CD4-positive, alpha-beta memory T cell (primary cell): ENCODE measurements at places on chromosomes 7 and 10. TPM values are rescaled to one million over a fixed set of nuclear protein-coding genes. Genes with fewer than 3 reads are reported as not detected.

Gene PAOX
- total RNA-seq: 9.5 TPM

Gene PEX1
- 38.0 TPM for total RNA-seq

Gene NEBL
- total RNA-seq: not detected

Gene TRIL
- not detected for total RNA-seq

Gene FANK1
- 0.99 TPM for total RNA-seq

Gene HYAL4
- not detected for total RNA-seq

Gene RBM20
- total RNA-seq: not detected

Gene ECHDC3
- 0.49 TPM for total RNA-seq

Gene SPAG6
- total RNA-seq: not detected

Gene COMMD3
- total RNA-seq: 67.9 TPM

DNA sequence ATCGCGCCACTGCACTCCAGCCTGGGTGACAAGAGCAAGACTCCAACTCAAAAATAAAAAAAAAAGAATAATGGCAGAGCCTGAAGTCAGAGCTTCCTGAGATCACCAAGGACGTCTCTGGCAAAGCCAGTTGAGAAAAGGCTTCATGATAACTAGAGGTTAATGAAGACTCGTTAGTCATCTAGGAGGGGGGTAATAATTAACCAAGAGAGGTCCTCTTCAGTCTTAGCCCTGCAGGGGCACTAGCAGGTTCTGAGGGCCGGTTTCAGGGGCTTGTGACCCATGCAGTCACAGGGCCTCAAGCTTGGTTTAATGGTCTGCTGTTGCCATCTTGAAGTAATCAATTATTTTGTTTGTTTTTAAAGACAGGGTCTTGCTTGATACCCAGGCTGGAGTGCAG, 28.6 kb upstream of the PROSER2 start:
- H3K27me3 ChIP-seq: no peaks in the 10 kb centered on the region
- H3K4me1 ChIP-seq: no peaks in the 10 kb centered on the region
- DNase-seq: no peak

DNA sequence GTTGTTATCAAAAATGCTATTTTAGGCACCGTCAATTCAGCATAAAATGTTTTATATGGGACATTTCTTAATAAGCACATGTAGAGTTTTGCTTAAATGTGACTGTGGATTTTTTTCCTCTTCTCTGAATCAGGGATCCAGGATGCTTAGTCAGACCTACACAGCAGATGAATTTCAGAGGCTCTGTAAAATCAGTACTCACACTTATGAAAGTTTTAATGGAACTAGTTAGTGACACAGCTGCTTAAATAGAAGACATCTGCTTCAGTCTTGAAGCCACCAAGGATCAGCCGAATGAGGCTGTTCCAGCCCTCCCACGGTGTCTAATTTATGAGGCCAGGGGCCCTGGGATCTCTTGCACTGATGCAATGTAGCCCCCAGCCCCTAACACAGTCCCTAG, 136.0 kb downstream of the MYOF start:
- no peaks in the 10 kb centered on the region for H3K4me1 ChIP-seq
- no peak for DNase-seq
- H3K36me3 ChIP-seq: no peaks in the 10 kb centered on the region

DNA sequence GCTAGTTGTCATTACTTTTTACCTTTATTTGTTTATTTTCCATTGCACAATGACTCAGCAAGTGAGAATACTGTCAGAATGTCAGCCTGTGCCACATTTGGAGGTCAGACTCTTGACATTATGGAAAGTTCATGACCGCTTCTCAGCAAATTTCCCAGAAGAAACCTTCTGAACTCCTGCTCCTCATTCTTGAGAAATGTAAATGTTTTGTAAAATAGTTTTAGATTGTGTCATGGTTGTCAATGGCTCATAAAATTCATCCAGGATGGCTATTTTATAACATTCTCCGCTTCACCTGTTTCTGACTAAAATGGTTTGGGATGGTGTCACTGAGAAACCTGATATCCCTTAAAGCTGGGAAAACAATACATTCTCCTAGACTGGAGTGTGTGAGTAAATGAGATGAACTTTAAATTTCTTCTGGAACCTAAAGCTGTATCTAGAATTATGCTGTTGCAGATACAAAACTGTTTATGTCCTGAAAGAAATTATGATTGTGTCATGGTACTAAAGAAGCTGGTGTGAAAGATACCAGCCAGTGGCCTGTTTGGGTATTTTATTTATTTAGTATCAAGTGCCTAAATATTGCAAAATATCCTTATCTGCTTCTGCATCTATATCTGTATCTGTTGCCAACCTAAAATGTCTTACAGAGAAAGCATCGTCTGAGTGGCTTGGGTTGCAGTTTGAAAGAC, 671.7 kb downstream of the GATA3 start:
- no peak overlapping the region for H3K4me3 ChIP-seq
- no peak overlapping the region for H3K27ac ChIP-seq
- no peaks in the 10 kb centered on the region for H3K27me3 ChIP-seq

DNA sequence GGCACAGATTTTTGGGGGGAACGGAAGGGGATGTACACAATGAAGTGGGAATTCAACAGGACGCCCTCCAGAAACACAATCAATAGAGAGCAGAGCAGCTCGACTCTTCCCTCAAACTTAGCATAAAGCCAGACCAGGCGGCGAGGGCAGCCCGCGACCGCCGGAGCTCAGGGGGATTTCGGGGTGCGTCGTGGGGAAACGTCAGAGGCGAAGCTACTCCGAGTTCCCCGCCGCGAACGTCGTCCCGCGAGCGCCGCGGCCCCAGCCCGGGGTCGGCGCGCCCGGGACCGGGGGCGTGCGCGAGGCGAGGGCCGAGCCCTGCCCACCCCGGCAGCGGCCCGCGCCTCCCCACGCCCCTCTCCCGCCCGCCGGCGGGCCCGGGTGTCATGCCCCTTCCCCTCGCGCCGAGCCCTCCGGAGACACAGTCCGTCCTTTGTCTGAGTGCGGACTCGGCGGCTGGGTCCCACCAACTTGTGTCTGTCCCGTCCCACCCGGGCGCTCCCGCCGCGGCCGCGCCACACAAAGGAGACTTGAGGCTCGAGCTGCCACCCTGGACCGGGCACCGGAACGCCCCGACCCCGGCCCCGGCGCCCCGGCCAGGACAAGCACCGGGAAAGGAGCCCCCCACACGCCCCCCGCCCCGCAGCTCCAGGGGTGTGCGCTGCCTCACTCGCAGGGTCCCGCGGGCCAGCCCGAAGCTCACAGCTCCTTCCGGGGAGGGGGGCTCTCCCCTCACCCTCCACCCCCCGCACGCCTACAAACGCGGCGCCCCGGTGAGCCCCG, 634 bp downstream of the EZH2 start:
- peak overlapping the region; percentile 42 for H3K4me3 ChIP-seq
- H3K4me1 ChIP-seq: peaks cover 31% of the 10 kb centered on the region
- H3K27ac ChIP-seq: peak overlapping the region; percentile 79
- no peaks in the 10 kb centered on the region for H3K27me3 ChIP-seq

DNA sequence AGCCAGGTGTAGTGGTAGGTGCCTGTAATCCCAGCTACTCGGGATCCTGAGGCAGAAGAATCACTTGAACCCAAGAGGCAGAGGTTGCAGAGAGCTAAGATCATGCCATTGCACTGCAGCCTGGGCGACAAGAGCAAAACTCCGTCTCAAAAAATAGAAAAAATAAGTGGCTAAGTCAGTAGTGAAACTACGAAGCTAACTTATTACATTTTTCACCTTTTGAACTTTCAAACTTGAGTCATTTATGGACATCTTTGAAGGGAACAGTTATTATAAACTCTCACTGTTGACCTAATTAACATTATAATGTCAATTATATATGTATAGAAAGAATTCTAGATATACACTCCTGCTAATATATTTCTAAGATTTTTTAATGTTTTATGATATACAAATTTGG, 541.5 kb upstream of the C7orf33 start:
- H3K36me3 ChIP-seq: no peaks in the 10 kb centered on the region
- no peak for DNase-seq
- no peaks in the 10 kb centered on the region for H3K27me3 ChIP-seq
- H3K27ac ChIP-seq: no peak overlapping the region

- no peaks in the 10 kb centered on the region for H3K27me3 ChIP-seq
- H3K4me3 ChIP-seq: no peak overlapping the region
- no peak for DNase-seq
- no peaks in the 10 kb centered on the region for H3K4me1 ChIP-seq
- no peaks in the 10 kb centered on the region for H3K36me3 ChIP-seq
Observed at GRCh38 chr7:37142958-37143357, 305.7 kb downstream of the ELMO1 start.

DNA sequence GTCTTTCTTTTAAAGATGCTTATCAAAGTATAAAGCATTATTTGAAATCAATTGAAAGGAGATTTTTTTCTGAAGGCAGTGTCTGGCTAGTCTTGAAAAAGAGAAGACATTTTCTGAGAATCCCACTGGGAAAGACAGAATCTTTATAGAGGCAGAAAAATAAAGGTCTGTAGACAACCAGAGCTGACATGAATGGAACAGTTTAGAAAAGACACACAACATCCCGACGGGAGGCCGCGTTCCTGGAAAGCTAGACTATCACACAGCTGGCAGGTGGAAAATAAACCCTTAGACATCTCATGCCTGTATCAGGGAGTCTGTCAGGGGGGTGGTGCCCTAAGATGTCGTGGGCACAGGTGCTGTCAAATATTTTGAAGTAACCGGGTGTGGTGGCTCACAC, 48.0 kb upstream of the KLF6 start:
- H3K4me3 ChIP-seq: no peak overlapping the region
- H3K36me3 ChIP-seq: no peaks in the 10 kb centered on the region
- no peaks in the 10 kb centered on the region for H3K27me3 ChIP-seq
- no peak for DNase-seq
- H3K4me1 ChIP-seq: peaks cover 35% of the 10 kb centered on the region

- peaks cover 54% of the 10 kb centered on the region for H3K36me3 ChIP-seq
- peak; percentile 12 for DNase-seq
- H3K27me3 ChIP-seq: no peaks in the 10 kb centered on the region
Observed at GRCh38 chr10:6114805-6115341, 26.0 kb downstream of the RBM17 start.

DNA sequence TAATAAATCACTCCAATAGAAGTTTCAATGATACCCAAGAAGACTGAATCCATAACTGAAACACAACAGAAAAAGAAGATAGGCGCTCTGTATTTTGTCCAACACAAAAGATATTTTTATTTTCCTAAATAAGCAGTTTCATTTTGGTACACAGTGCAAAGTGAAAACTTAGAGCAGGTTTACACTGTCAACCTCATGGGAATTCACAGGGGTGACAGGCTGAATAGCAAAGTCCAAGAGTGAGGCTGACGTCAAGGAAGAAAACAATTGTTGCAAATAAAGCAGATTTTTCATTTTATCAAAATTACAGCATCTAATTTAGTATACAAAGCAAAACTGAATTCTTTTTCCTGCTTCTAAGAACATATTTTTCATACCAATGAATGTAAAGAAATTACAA, 28.6 kb downstream of the NAMPT start:
- H3K36me3 ChIP-seq: peaks cover 21% of the 10 kb centered on the region
- no peaks in the 10 kb centered on the region for H3K27me3 ChIP-seq
- no peak overlapping the region for H3K27ac ChIP-seq
- no peak for DNase-seq
- H3K4me3 ChIP-seq: no peak overlapping the region

- no peaks in the 10 kb centered on the region for H3K36me3 ChIP-seq
- DNase-seq: no peak
- H3K4me1 ChIP-seq: peaks cover 39% of the 10 kb centered on the region
- H3K27ac ChIP-seq: no peak overlapping the region
- no peak overlapping the region for H3K4me3 ChIP-seq
- no peaks in the 10 kb centered on the region for H3K27me3 ChIP-seq
Observed at GRCh38 chr7:128935342-128935730, 2.4 kb upstream of the IRF5 start.

DNA sequence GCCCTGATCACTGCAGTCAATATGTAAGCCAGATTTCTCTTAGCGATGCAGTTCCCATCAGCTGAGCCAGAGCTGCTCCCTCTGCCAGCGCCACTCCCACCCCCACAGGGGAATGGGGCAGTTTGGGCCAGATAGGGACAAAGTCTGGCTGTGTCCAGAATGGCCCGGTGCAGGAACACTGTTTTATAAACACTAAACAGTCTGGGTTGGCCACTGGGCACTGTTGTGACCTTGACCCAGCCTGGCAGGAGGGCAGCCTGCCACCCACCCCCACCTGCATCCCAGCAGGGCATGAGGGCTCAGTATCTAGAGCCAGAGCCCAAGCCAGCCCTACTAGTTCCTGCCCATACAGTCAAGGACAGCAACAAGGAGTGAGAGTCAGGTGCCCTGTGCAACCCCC, 1.3 kb downstream of the OGDHL start:
- no peaks in the 10 kb centered on the region for H3K4me1 ChIP-seq
- no peaks in the 10 kb centered on the region for H3K27me3 ChIP-seq
- H3K27ac ChIP-seq: no peak overlapping the region
- no peak for DNase-seq
- H3K36me3 ChIP-seq: no peaks in the 10 kb centered on the region

DNA sequence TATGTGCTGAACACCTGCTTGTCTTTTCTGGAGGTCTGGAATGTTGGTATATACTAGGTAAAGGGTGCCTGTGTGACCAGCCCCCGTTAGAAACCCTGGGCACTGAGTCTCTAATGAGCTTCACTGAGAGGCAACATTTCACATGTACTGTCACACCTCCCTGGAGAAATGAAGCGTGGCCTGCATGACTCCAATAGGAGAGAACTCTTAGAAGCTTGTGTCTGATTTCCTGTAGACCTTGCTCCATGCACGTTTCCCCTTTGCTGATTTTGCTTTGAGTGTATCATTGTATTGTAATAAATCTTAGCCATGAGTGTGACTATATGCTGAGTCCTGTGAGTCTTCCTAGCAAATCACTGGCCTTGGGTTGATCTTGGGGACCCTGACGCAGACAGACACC, 82.8 kb downstream of the PPP1R3C start:
- no peak for DNase-seq
- no peaks in the 10 kb centered on the region for H3K4me1 ChIP-seq
- no peak overlapping the region for H3K27ac ChIP-seq
- H3K36me3 ChIP-seq: no peaks in the 10 kb centered on the region
- H3K4me3 ChIP-seq: no peak overlapping the region

- no peaks in the 10 kb centered on the region for H3K27me3 ChIP-seq
- H3K4me3 ChIP-seq: no peak within 1 kb of the TSS
- no peak for DNase-seq
- no peaks in the 10 kb centered on the region for H3K4me1 ChIP-seq
- no peaks in the 10 kb centered on the region for H3K36me3 ChIP-seq
Observed at GRCh38 chr7:137343281-137343841, at the start of gene PTN. TSS of gene PTN (minus strand) at chr7:137343733. CDS start at chr7:137254973, 88,760 bp downstream.

- H3K36me3 ChIP-seq: no peaks in the 10 kb centered on the region
- no peak overlapping the region for H3K27ac ChIP-seq
- no peak for DNase-seq
- H3K27me3 ChIP-seq: no peaks in the 10 kb centered on the region
Observed at GRCh38 chr7:18241543-18242231, 214.0 kb upstream of the PRPS1L1 start.

DNA sequence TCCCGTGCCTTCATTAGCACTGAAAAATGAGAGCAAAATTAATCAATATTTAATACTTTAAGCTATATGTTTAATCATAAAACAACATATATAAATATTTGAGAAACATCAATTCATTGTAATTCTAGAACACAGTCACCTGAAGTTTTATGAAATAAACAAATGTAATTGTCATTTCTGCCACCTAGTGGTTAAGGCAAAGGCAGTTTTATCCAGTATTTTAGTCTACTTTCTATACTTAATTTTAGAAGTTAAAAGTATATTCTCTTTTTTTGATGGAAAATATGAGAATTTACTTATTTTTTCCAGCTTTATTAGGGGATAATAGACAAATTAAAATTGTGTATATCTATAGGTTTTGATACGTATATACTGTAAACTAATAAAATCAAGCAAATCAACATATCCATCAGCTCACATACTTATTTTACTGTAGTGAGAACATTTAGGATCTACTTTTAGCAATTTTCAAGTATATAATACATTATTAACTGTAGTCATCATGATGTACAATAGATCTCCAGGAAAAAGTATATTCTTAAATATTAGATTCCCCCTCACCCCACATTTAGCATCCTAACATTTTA, 16.9 kb downstream of the PCGF6 start:
- H3K4me3 ChIP-seq: no peak overlapping the region
- no peaks in the 10 kb centered on the region for H3K27me3 ChIP-seq
- H3K27ac ChIP-seq: no peak overlapping the region
